GOT3 (cell line): ENCODE measurements at places on chromosomes 1 and 21.

GRCh38 chr1:1098681-1099421 is 17.0 kb downstream of the C1orf159 start:
- no peak for DNase-seq

DNA sequence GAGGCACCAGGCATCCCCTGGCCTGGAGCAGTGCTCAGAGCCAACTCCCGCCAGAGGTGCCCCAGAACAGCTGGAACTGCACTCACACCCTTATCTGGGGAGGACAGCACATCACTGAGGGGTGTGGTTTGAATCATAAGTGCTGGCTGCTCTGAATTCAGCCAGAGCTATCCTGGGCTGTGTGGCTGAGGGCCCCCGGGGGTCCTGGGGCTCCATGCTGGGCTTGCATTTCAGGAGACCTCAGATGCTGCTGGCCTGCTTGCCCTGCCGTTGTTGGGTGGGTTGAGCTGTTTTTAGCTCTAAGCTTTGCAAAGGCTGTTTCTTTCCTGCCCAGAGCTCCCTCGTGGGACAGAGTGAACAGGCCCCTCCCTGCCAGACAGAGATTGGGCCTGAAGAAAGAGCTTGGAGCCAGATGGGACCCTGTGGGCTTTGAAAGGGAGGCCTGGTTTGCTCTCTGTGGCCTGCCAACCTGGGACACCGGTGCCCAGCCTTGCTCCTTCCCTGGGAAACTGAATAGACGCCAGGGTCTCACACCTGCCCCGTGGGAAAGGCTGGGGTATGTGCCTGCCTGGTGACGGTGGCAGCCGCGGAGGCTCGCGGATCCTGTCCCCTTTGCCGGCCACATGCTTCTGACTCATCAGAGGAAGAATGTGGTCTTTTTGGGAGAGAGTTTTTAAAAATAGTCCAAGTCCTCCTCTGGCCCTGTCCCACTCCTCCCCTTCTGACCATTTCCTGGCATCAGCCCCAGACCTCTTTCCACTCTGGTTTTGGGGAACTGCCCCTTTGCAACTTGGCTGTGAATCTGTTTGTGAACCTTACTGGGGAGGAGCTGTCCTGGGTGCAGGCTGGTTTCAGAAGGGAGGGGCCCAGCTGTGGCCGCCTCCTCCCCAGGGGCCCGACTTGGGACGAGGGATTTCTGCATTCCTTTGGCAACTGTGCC is 30.0 kb downstream of the ARHGEF10L start:
- DNase-seq, result peak; percentile 29

DNA sequence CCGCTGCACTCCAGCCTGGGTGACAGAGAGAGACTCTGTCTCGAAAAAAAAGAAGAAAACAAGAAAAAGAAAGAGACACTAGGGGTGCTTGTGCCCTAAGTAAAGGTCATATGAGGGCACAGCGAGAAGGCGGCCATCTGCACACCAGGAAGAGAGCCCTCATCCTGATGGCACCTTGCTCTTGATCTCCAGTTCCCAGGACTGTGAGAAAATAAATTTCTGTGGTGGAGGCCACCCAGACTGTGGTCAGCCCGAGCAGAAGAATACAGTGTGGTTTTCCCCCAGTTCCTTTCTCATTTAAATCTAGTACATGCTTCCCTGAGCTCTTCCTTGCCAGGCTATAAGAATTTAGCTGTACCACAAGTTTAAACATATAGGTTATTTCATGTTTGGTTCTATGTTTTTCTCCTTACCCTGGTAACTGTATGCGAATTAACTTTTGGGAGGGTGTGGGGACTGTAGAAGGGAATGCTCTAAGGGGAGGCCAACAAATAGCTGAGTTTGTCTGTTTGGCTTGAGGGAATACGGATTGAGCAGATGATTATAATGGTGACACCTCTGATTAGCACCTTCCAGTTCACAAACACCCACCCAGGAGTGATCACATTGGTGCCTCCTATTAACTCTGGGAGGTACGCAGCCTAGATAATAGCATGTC is 119.6 kb upstream of the ERRFI1 start:
- DNase-seq, result no peak

DNA sequence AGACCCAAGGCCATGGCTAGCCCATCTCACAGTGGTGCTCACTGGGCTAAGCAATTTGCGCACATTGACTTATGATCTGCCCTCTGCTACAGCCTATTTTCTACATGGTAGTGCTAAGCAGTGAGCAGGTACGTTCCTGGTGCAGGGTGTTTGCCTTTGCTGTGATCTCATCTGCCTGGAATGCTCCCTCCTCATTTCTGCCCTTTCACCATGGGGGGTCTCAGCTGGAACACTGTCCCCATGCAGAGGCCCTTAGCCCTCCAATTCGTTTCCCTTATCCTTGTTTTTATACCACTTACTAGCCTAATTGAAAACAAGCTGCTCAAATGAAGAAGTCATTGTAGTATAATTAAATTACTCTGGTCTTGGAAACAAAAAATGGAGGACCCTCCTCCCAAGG is 2.0 kb upstream of the B3GALT5 start:
- no peak for DNase-seq

GRCh38 chr1:215474940-215475339 is 92.2 kb upstream of the KCTD3 start:
- DNase-seq, result no peak

- no peak for DNase-seq
These were observed 77.0 kb upstream of the ARHGAP29 start for GRCh38 chr1:94314222-94314858.

GRCh38 chr1:178644308-178645120 is 80.5 kb upstream of the RALGPS2 start:
- no peak for DNase-seq

- no peak for DNase-seq
These were observed 41.7 kb upstream of the ZC3H12A start for GRCh38 chr1:37432716-37433115.

GRCh38 chr1:158400871-158401270 is 1.6 kb upstream of the OR10T2 start:
- DNase-seq, result no peak

DNA sequence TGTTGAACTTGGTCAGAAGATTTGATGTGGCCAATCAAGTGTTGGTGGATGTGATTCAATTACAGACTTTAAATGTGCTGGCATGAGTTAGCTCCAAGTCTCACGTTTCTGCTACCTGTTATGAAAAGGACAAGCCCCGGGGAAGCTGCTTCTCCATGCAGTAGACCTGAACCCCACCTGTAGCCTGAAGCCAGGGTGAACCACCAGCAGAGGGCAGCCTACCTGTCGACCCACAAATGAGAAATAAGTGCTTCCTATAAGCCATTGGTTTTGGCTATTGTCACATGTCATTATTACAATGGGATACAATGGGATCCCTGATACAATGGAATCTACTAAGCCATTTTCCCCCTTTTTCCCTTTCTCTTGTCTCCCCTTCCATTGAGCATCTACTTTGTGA is 230.2 kb downstream of the PRDM2 start:
- DNase-seq, result no peak

DNA sequence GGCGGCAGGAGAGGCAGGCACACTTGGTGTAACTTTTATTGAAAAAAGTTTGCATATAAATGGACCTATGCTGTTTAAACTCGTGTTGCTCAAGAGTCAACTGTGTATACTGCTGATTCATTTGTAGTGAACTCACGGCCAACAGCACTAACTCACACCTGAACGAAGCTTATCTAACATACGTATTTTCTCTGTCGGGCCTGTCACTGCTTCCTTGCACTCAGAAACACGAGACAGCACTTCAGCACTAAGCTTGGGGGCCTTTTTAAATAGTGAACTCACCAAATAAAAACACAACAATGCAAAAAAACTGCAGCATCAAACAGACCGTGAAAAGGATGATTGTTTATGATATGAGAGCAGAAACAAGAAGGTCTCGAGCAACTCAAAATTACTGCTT is 58.9 kb upstream of the NEK2 start:
- DNase-seq, result no peak

DNA sequence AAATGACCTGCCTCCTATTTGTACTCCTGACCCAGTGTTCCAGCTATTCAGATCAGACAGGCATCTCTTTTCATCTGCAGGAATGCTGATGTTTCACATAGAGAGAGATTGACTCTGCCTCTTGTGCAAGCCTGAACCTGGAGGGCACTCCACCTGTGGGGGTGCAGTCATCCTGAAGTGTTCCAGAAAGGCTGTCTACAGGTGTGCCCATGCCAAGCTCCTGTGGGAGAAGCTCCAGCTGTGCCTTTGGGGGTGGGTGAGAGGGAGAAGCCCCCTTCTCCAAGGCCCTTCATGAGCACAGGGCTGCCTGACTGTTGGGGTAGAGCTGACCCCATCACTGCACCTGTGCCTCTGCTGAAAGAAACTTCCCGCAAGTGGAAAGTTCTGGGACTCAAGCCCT is 22.8 kb downstream of the IFI44 start:
- DNase-seq, result no peak

DNA sequence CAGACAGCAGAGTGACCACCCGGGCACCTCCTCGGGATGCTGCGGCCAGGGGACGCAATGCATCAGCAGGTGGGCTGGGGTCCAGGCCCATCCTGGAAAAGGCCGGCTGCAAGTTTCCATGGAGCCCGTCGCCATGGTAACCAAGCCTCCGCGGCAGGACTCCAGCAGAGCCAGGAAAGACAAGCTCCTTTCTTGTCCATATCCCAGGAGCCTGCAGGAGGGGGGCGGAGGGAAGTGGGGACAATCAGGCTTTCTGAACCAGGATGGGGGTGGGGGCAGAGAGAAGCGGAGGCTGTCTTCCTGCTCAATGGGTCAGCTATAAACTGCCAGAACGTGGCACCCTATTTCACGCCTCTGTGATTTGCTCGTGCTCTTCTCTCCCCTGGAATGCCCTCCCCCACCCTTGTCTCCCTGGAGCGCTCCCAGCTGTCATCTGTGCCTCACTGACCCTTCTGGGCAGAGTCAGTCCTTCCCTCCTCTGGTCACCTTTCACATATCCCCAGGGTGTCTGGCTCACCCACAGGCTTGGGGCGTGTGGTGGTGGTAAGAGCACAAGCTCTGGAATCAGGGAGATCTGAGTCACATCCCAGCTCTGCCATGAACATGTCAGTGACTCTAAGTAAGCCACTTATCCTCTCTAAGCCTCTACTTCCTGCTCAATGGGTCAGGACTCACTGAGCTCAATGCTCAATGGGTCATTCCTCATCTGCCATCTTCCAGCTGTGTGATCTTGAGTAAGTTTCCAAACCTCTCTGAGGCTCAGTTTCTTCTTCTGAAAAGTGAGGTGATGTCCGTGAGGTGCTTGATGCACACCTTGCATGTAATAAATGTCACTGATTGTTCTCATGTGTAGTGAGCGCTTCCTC is 58.9 kb upstream of the LAPTM5 start:
- DNase-seq, result no peak

- no peak for DNase-seq
These were observed 153.5 kb downstream of the RERE start for GRCh38 chr1:8663915-8664329.

GRCh38 chr1:189499736-189500135 is 977.9 kb downstream of the BRINP3 start:
- no peak for DNase-seq

- no peak for DNase-seq
These were observed 9.4 kb downstream of the IL23R start for GRCh38 chr1:67175530-67176087.

DNA sequence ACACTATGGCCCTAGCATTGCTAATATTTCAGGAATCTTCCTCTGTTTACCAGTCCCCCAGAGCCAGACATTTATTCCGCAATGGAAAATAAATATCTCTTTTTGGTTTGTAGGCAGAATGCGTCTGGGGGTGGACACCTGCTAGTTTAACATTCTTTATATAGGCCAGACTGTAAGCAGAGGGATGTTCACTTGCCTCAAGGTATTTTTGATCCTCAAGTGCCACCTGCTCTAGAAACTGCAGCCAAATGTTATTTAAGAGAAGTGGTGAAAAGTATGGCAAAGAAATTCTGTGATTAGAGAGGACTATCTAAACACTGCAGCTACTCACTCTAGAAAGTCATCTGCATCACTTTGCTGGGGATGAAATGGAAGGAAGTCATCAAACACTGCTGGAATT is 164.7 kb downstream of the NEGR1 start:
- DNase-seq, result no peak

DNA sequence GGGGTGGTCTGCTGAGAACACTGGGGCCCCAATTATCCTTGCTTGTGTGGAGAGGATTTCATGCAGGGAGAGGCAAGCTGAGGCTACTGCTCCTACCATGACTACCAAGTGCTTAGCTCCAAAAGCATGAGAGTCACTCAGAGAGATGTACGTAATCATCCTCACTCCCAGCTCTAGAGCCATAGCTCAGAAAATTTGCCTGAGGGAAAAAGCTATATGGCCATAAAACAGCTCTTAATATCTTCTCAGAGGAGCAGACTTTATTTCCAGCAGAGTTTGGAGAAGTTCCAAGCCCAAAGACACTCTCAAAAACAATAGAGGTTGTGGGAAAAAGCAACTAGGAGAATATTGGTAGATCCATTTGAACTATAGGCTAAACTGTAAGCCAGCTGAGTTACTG is 106.4 kb upstream of the PBX1 start:
- DNase-seq, result no peak

DNA sequence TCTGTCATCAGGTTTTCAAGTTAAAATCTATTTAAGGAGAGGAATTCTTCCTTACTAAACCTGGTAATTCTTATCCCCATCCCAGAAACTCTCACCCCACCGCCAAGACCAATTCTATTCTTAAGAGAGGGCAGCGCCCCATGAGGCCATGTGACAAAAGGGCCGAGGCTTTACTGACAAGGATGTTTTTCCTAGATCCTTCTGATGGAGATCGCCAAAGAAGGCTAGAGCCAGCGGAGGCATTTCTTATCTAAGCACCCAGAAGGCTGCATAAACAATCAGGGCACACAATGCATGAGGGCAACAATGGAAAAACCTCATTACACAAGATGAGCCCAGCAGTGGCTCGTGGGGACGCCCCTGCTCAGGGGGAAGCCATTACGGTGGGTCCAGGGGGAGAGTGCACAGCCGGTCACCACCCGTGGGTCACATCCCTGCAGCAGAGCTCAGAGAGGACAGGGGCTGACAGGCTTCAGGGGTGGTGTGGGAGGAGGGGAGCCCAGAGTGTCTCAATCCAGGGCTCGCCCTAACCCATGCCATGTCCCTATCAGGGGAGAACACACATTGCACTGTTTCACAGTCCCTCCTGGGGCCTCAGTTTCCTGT is 88.7 kb downstream of the ITPKB start:
- DNase-seq, result no peak

DNA sequence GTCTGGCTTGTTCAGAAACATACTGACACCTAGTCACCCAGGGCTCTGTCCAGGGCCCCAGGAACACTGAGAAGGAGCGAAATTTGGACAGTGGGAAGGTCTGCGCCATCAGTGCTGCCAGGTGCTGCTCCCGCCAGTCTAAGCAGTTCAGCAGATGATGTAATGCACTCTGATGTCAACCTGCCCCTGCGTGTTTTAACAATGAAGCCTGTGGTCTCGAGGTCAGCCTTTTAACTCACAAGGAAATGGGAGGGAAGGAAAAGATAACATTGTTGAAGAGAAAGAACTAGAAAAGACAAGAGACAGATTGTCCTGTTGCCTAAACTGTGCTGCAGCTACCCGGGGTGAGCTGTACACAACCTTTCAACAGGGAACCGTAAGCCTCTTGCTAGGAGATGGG is 126.6 kb upstream of the IFFO2 start:
- no peak for DNase-seq

DNA sequence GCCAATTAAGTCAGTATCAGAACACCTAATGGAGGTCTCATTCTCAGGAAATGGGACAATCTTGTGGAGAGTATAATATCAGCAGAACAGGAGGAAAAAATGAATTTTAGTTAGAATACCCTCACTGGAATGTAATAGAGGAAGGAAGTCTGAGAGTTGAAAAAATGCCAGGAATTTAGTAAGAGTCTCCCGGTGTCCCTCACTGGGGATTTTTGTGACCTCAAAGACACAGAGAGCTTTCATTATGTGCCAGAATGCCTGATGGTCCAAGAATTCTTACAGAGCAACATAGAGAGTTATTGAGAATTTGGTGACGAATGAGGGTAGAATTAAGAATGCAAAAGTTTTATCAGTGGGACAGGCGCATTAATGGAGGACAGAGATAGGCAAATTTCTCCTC is 443.5 kb upstream of the B3GALT2 start:
- DNase-seq, result no peak
